ENCODE measurements at places on chromosomes 3 and 15.

- no peak for DNase-seq
These were observed 66.8 kb downstream of the CD200R1L start for GRCh38 chr3:112779558-112780480.

DNA sequence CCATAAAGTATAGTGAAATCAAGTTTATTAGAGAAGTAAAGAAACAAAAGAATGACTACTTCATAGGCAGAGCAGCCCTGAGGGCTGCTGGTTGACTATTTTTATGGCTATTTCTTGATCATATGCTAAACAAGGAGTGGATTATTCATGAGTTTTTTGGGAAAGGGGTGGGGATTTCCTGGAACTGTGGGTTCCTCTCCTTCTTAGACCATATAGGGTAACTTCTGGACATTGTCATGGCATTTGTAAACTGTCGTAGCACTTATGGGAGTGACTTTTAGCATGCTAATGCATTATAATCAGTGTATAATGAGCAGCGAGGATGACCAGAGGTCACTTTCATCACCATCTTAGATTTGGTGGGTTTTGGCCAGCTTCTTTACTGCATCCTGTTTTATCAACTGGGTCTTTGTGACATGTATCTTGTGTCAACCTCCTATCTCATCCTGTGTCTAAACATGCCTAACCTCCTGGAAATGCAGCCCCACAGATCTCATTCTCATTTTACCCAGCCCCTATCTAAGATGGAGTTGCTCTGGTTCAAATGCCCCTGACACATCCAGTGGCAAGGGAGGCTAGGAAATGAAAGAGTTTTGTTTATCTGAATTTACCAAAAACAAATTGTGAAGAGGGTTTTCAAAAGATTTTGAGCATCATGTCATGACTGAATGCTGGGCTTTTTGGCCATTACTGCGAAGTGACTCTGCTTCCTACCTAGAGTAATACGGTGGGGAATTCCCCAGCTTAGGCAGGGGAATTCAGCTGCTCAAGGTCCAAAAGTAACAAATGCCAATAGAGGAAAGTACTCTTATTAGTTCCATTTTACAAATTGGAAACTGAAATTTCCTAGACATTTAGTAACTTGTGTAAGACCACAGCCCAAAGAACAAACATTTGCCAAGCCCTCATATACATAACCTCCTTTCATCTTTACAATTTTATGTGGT lies 6.2 kb upstream of the SPSB4 start:
- DNase-seq, result no peak

DNA sequence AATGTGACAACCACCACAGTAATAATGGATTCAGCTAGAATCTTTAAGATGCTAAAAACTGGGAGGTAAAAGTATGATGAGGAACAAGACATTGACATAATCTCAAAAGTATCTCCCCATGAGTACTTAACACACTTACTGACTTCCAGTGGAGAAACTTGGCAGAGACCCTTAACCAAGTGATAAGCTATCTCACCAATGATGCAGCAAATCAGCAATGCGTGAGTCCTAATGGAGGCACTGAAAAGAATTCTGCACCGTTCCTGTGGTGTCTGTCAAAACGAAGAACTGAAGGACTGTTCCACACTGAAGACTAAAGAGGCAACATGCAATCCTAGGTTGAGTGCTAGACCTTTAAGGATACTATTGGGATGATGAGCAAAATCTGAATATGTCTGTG lies 67.9 kb upstream of the OCA2 start:
- no peak for DNase-seq

DNA sequence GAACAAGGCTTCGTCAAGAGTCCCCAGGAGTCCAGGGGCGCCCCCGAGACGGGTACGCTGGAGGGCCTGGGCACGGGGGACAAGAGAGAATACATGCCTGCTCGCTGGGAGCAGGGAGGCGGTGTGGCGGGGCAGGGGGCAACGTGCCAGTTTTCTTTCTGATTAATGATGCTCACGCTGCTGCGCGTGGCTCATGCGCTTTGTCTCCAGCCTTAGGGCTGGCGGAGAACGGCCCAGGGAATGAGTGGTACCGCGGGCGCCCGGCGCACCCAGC lies 408 bp upstream of the ARPP21 start:
- DNase-seq, result no peak

GRCh38 chr3:10361375-10361774 lies 40.5 kb upstream of the SEC13 start:
- DNase-seq, result no peak

DNA sequence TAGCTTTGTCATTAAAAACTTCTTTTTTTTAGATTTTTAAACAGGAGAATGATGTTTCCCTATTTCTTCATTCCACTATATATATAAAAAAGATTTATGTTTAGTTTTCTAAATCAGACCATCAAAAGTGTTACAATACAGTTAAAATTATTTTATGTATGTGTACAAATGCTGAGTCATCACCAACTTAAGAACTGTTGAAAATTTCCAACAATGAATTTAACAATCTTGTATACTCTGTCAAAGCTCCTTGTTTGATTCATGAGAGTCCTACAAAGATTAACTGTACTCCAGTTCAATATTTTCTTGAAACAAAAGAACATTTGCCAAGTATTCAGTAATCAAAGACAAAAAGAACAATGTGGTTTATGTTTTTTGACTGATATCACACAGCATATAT lies 82.0 kb downstream of the POLQ start:
- no peak for DNase-seq

DNA sequence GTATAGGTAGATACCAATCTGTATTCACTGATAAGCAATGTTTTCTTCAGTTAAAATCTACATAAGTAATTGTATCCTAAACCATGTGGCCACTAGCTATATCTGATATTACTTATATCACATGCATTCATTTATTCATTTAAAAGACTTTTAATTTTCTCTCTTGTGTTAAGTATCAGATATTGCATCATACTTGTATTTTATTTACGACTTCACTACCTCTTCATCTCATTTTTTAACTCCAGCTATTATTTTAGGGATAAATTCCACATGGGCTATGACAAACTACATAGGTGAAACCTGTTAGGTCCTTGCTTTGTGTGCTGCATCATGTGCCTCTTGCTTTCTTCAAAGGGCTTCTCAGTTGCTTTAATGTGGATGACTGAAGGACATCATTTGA lies 1018.3 kb downstream of the ZPLD1 start:
- no peak for DNase-seq

- DNase-seq, result no peak
These were observed 105.6 kb upstream of the HES1 start for GRCh38 chr3:194030372-194030771.

GRCh38 chr3:106144030-106144429 lies 275.2 kb upstream of the CBLB start:
- no peak for DNase-seq

- DNase-seq, result no peak
These were observed 187.4 kb upstream of the LINGO1 start for GRCh38 chr15:77819851-77820728.

- no peak for DNase-seq
These were observed 622.3 kb downstream of the DIPK2A start for GRCh38 chr3:144593881-144594280.

DNA sequence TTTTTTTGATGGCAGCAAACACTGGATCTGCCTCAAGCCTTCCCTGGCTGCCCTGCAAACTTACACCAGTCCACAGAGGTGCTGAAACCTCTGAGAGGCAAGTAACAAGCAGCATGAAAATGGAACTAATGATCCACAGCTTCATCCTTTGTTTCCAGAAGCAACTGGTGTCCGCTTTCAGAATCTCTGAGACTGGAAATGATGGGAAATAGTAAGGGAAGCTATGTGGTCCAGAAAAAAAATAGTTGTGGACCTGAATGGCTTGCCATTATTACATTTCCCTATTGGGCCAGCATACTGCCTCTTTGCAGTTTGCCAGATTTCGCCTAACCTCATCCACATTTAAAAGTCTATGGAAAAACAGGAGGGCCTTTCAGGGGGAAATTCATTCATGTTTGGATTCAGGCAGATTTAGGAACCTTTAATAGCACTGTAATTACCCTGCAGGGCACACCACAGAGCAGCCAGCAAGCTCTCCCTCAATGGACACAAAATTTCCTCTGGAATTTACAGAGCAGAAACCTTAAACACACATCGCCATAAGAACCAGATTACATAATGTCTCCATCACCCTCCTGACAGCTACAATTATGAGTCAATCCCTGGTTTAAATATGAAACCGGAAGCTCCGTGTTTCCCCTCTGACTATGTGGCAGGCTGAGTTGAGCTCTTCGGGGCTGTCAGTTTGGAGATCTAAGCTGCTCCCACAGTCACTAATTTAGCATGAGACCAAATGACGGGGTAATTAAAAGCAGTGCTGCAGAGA lies 134.4 kb downstream of the TMCO5A start:
- DNase-seq, result peak; percentile 70

GRCh38 chr15:40367686-40368611 lies 9.9 kb downstream of the DISP2 start:
- peak; percentile 85 for DNase-seq

- no peak for DNase-seq
These were observed 6.0 kb downstream of the SPATA12 start for GRCh38 chr3:57066471-57066870.

- no peak for DNase-seq
These were observed 90.3 kb downstream of the PLXNA1 start for GRCh38 chr3:127072971-127073783.

DNA sequence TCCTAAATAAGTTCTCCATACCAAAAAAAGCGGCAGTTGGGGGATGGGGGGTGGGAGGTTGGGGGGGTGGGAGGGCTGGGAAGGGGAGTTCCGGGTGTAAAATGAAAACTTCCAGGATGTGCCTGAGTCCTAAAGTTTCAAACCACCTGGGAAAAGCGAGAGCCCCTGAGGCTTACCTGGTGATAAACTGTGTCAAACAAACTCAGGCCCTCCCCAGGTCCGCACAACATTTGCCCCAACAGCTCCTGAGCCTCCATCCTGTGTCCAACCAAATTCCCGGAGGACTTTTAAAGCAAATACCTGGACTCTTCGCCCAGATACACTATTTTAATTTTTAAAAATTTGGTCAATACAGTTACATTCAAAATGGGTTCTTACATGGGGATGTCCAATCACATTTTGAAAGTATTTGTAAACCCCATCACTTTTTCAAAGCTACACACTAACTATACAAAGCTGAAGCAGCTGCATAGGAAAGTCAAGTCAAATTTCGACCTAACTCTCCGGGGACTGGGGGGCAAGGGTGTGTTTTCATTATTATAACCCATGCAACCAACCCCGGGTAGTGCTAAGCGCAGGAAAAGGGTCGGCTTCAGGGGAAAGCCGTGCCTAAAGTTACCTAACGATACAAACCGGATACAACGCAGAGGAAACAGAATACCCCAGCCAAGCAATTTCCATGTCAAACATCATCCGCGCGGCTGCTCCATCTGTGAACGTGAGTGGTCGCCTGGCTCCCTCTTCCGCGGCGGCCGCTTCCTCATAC lies 685 bp upstream of the FOXB1 start:
- DNase-seq, result no peak

DNA sequence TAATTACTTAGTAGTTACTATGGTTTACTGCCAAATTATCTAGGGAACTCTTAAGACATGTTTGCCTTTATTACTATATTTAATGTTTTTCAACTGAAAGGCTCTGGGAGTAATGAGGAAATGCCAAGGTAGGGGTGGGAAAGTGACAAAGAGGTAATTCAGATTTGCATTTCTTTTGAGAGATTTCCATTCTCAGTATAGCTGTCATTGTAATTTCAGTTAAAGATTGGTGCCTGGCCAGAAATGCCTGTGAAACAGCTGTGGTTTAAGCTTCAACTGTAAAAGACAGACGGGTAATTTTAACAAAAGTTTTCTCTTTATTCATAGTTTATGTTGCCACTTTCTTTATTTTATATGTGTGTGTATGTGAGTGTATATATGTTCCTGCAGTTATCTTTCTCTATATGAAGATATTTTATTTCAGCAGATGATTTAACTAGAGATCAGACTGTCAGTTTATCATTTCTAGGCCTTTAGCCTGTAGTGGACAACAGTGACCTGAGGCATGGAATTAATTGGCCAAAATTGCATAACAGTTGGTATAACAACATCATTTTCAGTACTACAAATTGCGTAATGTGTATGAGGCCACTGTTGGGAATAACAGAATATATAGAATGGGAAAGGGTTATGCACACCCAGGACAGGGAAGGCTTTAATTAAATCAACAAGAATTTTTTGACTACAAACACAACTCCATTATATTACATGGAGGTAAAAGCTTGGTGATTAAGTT lies 119.0 kb downstream of the BBX start:
- DNase-seq, result no peak

DNA sequence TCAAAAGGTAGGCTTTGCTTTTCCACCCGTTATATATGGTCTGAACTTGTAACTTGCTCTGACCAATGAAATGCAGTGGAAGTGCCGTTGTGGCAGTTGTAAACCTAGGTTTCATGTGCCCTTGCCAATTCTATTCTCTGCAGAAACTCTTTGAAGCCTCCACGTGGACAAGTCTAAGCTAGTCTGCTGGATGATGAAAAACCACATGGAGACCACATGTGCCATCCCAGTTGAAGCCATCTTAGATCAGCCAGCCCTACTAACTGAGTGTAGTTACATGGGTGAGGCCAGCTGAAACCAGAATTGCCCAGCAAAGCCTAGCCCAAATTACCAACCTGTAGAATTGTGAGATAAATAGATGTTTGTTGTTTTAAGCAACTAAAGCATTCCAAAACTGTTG lies 183.7 kb upstream of the KCNH8 start:
- no peak for DNase-seq

DNA sequence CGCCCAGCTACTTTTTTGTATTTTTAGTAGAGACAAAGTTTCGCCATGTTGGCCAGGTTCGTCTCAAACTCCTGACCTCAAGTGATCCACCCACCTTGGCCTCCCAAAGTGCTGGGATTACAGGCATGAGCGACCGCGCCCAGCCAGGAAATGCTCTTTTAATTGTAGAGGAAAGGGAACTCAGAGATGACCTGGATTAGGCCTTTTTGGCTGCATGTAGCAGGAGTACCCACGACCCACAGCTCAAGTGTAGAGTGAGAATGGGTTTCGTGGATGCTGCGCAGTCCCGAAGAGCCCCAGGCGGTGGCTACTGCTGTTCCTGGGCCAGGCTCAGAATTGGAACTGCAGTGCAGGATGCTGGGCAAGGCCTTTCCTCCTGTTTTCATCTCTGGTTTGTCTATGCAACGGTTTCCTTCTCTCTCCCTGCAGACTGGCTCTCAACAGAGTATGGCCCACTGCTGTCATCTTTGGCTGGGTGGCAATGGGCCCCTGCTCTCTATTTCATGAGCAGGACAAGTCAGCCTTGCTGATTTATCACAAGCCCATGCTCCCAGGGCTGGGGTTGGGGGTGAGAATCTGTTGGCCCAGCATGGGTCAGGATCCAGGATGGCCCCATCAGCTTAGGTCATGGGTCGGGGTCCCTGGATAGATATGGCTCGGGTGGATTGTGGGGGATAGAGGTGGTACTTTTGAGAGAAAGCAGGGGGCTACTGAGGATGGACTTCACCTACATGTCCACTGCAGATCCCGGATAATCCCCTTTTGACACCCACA lies 51.2 kb downstream of the GASK1A start:
- no peak for DNase-seq
